Activated gamma-delta T cell treated with anti-CD3 and anti-CD28 coated beads, Interleukin-2, amount 50 U/mL, for 16 hours (primary cell): ENCODE measurements at places on chromosomes 12 and 14.

- DNase-seq: no peak
Measured at GRCh38 chr14:26281280-26281998, 316.4 kb downstream of the NOVA1 start.

GRCh38 chr14:61566537-61567225 is 128.6 kb upstream of the HIF1A start:
- DNase-seq: no peak

DNA sequence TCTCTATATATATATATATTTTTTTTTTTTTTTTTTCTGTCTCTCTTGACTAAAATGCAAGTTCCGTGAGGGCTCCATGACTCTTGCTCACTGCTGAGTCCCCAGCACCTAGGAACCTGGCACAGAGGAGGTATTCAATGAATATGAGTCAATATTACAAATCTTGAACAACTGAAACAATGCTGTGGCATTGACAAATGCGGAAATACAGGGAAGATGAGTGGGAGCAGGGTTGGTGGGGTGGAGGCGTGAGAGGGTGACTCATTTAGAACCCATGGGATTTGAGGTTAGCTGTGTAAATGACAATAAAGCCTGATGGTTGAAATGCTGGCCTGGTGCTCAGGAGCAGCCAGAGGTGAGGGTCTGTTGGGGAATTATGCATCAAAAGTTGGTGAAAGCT is 121.7 kb upstream of the FUT8 start:
- no peak for DNase-seq

- no peak for DNase-seq
Measured at GRCh38 chr12:96343347-96343954, 56.8 kb downstream of the CDK17 start.

DNA sequence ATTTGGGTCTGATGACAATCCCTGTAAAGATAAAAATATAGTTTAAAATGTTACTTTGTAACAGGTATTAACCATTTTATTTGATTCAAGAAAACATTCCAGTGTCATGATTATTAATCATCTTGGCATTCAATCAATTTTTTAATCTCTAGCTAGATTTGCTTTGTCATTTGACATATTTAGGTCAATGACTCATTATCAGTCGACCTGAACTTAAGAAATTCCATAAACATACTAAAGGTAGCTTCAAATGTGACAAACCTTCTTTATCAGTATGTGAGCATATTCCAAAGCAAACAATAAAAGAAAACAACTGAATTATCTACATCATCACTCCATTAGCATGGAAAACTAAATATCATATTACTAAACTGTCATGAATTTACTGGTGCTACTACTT is 50.8 kb upstream of the CDKL1 start:
- no peak for DNase-seq

GRCh38 chr12:14257734-14258574 is 107.5 kb upstream of the ATF7IP start:
- DNase-seq: peak; percentile 73

- no peak for DNase-seq
Measured at GRCh38 chr12:32680787-32681186, 1.7 kb downstream of the DNM1L start.

- no peak for DNase-seq
Measured at GRCh38 chr12:25728056-25728595, 175.0 kb upstream of the LMNTD1 start.

GRCh38 chr14:55701638-55702037 is 121.6 kb downstream of the KTN1 start:
- DNase-seq: no peak

DNA sequence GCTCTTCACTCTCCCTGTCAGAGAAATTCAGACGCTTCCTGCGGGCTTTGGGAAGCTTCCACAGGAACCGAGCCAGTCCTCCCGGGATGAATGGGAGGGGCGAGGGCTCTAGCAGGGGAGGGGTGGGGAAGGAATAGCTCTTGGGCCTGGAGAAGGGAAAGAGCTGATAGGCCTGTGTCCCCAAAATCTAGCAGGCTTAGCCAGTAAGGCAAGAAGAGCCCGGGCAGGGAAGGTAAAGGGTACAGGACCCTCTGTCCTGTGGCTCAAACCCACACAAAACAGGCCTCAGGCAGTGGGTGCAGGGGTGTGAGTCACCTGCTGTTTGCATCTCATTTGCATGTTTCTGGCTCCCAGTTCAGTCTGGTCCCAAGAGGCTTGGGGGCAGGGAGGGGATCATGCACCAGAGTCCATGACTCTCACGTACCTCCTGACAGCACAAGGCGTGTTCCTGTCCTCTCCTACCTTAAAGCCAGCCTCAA is 8.7 kb upstream of the SMUG1 start:
- no peak for DNase-seq

DNA sequence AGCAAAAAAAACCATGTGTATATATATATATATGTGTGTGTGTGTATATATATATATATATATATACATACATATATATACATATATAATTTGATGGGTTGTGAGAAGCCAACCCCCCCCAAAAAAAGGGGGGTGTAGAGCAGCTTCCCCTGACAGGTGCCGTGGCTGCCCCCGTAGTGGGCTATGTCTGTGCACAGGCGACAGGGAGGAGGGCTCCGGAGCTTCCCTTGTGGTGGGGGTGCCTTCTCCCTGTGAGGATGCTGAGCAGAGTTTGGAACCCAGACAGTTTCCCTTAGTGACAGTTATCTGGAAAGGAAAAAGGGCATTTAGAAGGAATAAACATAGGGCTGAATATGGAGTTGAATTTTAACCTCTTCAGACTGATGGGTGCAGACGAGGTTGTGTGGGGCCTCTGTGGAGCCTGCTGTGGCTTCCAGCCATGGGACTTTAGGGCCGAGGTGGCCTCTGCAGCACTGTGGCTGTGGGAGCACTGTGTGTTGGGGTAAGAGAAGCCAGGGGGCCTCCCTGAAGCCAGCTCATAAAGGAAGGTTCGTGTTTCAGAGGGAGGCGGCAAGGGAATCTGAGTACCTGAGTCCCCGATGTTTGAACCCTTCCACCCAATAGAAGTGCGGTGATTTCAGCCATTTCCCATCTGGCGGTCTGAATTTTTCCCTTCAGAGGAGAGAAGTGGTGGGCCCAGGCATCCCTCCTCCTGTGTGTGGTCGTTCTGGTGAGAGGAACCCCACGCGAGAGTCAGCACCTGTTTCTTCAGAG is 19.8 kb downstream of the XRCC3 start:
- no peak for DNase-seq

DNA sequence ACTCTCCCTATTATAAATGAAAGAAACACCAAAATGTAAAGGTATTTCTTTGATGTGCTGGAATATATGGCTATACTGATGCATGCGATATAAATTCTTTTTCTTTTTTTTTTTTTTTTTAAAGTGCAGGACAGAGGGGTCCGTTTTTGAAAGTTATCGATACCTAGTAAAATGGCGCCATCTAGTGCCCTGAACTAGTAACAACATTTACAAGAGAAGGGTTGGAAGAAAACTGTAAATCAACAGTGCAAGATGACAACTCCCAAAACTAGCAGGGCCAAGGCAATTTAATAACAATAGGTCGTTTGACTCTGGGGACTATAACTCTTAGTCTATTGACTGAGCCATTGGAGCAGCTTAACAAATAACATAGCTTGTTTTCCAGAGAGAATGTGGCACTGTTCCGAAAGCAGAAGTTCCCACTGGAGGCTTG is 137.7 kb downstream of the SPTSSA start:
- no peak for DNase-seq
